ENCODE measurements at places on chromosomes 12 and 14.

DNA sequence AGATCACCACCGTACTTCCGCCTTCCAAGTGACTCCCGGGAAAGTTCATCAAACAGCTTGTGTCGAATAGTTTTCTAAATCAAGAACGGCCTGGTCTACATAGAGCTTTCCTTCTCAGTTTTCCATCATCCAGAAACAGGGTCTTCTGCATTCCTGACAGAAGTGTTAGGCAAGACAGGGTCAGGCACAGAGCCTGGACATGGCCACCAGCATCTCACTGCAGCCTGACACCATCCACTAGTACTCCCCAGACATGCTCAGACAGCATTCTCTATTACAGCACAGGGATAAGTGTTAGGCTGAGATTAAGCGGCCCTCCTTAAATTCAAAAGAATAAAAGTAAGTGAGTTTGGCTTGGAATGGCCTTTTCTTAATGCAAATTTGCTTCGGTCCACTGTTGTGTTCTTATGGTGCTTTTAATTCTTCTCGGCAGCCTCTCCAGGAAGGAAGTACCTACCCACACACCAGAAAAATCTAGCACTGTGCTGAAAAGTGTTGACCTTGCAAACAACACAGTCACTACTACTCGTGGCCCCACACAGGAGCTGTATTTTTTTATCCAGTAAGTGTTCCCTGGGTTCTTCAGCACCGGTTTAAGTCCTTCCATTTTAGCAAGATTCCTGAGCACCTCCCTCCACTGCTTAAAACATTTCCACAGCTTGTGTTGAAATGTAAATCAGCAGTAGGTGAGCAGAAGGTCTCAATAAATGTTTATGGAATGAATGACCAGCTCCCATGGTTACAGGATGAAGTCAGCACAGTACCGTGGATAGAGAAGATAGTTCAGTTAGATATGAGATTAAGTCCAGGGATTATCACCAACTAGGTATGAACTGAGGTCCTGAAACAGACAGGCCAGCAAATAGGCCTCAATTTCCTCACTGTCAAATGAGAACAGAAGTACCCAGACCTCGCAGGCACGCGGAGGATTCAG is 44.1 kb downstream of the SETD3 start:
- peak; percentile 28 for DNase-seq

DNA sequence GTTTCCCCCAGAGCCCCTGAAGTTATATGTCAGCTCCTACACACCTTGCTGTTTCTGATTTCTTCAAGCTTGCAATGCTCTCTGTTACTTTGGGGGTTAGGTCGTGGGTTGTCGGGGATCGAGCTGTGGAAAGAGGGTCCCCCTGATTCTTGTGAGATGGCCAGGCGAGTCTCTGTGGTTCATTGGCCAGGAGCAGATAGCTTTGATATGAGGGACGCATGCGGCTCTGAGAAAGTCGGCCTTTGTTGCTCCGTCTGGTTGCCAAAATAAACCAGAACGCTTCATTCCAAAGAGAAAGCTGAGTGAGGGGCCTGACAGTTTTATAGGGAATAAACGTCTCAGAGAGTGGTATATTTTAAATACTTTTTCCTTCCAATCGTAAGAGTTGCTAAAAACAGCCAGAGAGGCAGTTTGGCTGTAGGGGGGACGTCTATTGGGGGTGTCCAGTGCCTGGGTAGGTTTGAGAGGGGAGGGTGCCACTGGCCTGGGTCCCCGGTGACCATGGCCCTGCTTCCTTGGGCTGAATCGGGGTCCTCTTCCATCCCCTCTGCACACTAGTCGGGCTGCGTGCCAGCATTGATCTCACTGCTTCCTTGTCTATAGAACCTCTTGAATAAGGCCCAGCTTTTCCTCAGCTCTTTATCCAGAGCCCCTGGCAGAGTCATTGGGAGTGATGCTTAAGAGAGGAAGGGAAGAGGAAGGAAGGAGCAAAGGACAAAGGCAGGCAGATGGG is 18.9 kb downstream of the CCND2 start:
- DNase-seq = no peak

DNA sequence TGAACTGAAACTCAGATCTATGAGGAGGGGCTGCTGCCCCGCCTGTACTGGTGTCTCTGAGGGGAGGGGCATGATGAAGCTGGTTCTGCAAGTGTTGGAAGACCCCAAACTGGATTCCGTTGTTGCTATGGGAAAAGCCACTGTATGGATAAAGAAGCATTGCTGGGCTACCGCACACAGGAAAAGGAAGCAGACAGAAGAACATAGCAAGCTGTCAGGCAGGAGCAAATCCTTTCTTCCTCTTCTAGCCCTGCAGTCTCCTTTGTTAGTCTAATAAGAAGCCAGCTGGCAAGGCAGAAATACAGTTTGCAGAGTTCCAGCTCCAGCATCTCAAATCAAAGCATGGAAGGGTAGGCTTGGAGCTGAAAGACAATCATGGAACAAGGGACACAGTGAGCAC is 26.3 kb upstream of the NR1H4 start:
- DNase-seq = no peak

- DNase-seq = no peak
Observed at GRCh38 chr14:90614696-90615516, 201.3 kb downstream of the TTC7B start.

DNA sequence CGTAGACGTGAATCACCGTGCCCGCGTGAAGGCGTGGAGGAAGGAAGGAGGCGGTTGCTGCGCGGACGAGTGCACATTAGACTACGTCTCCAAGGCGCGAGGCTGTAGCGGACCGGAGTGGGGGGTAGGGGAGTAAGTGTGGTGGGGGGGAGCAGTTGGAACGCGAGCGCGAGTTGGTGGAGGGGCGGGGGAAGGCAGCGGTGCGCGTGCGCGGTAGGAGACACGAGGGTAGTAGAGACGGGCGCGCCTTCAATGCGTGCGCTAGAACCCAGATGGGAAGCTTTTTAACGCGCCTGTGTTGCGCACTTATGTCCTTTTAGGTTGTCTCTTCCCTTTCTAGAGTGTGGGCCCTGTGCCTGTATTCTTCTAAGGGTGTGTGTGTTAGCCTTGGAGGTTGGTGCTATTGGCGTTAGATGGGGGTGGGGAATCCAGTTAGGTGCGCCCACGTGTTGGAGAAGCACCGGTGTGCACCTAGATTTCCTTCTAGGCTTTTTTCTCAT is 604 bp downstream of the EIF4B start:
- peak; percentile 55 for DNase-seq

DNA sequence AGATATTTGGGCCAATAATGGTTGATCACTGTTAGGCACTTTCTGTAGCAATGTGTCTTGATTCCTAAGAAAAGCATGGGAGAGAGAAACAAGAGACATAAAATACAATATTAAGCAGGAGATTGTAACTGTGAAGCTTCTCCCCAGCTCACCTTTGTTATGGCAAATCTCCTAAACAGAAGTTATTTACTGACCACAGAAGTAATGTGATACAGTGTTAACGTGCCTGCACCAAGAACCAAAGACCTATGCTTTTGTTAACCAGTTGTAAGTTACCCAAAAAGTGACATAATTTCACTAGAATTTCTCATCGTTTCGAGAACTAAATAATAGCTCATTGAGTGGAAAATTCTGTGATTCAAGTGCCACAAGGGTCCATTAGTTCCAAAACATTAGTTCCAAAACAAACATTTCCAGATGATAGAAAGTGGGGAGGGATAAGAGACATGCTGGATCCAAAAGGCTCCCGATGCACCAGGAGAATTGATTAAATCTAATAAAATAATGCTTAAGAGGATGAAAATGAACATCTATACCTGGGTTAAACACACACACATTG is 14.3 kb downstream of the RERG start:
- DNase-seq = no peak

GRCh38 chr14:24674204-24674970 is 40.4 kb upstream of the GZMB start:
- DNase-seq = no peak

DNA sequence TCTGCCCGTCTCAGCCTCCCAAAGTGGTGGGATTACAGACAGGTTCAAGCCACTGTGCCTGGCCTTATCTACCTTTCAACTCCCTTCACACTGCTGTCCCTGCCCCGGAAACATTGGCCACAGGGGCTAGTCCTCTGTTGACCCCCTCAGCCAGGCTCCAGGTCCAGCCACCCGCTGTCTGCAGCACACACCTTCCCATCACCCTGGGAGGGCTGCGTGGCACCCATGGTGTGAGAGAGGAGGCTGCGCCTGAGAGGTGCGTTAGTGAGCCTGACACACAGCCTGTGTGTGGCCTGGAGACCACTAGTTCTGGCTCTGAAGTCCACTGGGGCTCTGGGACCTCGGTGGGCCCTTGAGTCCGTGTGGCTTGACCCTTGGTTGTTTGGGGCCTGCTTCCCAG is 28.4 kb upstream of the TRAF3 start:
- no peak for DNase-seq

DNA sequence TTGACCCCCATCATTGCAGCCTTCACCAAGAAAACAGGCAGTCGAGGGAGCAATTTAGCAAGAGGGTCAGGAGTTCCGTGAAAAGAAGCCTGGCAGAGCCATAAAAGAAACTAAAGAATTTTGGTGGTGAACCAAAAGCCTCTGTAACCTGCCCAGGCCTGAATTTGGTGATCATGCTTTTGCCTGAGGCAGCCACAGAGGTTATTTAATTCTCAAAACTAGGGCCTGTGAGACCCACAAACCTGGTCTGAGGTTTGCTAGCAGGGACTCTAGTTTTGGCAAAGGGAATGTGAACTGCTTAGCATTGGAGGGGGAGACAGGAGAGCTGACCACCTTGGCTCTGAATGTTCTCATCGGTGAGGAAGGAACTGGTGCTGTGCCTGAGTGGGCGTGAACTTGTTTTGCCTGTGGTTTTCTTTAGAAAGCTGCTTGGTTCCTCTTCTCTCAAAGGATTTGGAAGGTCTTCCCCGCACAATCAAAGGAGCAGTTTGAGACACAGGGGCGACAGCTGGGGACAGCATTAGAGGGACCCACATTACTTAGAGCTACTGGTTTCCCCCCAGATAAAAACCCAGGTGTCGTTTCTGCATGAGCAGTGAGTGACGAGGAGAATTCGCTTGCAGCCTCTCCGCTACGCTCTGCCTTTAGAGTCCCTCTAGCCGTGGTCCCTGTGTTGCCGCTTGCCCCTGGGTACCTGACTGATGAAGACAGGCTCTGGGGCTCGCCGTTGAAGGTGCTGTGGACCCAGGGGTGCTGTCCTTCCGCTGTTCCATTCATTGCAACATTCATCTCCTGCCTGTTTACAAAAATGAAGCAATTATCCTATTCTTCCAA is 12.6 kb upstream of the WNT5B start:
- DNase-seq = no peak

DNA sequence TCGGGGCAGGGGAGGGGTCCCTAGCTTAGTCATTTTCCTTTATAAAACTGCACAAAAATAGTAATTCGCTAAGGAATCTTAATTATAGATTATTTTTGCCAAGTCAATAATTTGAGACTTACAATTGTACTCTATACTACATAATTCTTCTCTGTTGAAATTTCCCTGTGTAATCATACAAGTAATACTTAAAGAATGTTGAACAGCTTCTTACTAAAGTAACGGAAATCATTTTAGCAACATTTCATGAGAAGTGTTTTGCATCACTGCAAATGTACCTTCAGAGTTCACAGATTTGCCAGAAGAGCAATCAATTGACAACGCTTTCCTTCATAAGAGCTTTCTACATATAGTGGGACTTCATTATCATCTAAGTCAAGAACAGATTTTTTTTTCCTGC is 7.9 kb upstream of the GNG2 start:
- DNase-seq = no peak

DNA sequence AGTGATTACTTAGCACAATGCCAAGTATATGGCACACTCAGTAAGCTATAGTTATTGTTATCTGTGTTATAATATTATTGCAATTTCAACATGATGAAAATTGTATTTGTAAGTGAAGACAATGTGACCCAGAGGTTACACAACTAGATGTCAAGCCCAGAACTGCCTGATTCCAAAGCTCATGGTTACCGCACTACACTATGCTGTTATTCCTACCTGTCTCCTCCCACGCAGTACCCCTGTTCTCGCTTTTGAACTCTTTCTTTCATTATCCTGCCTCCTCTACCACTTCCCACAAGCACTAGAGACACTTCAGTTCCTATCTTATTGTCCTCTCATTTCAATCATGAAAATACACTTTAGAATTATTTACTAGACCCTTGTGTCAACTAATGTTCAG is 93.2 kb downstream of the PLCZ1 start:
- DNase-seq = no peak

- no peak for DNase-seq
Observed at GRCh38 chr12:112599871-112600270, 181.1 kb downstream of the PTPN11 start.

GRCh38 chr14:75861161-75861621 is 120.6 kb downstream of the TGFB3 start:
- peak; percentile 52 for DNase-seq

- no peak for DNase-seq
Observed at GRCh38 chr12:110475426-110475825, 6.8 kb downstream of the FAM216A start.

- no peak for DNase-seq
Observed at GRCh38 chr12:111056618-111057521, 136.5 kb upstream of the MYL2 start.

- DNase-seq = peak; percentile 75
Observed at GRCh38 chr14:58239244-58240195, 5.1 kb upstream of the PSMA3 start.

DNA sequence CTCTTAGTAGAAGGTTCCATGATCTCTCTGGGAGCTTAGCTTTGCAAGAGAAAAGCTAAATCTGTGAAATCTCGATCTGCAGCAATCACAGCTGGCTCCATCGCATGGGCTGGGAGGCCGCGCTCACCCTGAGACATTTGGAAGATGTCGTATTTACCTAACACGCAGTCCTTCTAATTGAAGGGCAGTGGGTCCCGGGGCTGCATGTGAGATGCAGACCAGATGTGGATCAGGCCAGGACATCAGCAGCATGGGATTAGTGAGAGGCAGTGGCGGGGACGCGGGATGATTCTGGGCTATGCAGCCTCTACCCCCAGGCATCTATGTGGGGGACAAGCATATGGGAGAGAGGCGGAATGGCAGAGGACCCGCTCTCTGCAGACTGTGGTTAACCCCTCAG is 312.4 kb upstream of the RTL1 start:
- DNase-seq = no peak

GRCh38 chr14:105460116-105460515 is 14.5 kb upstream of the CRIP2 start:
- no peak for DNase-seq

GRCh38 chr12:105729926-105730325 is 399.4 kb downstream of the C12orf75 start:
- peak; percentile 70 for DNase-seq

DNA sequence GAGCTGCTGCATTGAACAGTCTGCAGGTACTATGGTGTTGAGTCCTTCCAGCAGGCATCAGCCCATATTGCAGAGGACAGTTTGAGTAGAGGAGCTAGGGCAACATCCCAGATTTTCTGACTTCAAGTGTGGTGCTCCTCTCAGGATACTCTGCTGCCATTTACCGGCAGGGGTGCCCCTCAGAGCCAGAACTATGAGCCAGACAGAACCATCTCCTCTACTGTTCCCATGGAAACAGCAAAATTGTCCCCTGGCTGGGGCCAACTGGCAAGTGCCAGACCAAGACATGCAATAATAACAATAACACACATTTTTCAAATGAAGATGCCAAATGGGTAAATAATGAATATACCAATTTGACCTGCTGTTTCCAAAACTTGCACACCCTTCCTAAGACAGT is 102.9 kb downstream of the ADCK1 start:
- no peak for DNase-seq
